HCT116 (cell line): ENCODE measurements at places on chromosomes 3 and 15.
A peak's percentile ranks its signal among the peaks of the same experiment; 100 is the strongest.

GRCh38 chr3:37770938-37771918 is 90.5 kb upstream of the CTDSPL start:
- no peak for DNase-seq

DNA sequence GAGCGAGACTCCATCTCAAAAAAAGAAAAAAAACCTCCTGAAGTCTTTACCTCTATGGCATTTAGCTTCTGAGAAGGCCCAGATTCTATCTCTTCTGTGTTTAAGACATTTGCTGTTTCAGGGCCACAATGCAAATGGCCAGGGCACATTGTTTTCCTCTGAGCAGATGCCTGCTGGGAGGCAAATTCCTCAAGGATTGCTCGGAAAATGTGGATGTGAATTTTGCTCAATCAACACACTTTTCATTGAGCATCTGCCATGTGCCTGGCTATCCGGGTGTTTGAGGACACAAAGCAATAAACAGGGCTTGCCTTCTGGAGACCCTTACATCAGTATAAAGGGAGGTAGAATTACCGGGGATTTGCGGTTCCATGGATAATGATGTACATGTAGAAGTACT is 20.0 kb downstream of the TRIM71 start:
- DNase-seq, result no peak

- no peak for DNase-seq
These were observed 60.2 kb downstream of the TMEM39A start for GRCh38 chr3:119403201-119403600.

DNA sequence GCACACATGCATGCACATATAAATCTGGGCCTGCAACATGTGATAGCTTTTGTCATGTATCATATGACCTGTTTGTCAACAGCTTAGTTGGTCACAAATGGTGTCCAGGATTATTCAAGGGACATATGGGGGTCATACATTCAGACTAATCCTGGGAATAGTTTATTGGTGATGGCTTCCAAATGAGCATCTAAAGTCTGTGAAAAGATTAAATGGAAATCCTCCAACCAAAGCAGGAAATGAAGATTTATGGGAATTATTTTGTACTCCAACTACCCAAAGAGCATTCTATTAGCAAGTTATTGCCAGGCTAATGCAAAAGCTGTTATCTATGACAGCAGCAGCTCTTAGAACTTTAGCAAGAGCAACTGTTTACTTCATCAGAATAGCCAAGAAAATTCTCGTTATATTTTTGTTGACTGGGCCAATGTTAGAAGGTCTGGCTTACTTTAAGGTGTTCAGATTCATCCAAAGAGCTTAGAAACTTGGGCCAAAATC is 7.1 kb downstream of the FSTL1 start:
- no peak for DNase-seq

- no peak for DNase-seq
These were observed 2.3 kb upstream of the CCR8 start for GRCh38 chr3:39327053-39327745.

DNA sequence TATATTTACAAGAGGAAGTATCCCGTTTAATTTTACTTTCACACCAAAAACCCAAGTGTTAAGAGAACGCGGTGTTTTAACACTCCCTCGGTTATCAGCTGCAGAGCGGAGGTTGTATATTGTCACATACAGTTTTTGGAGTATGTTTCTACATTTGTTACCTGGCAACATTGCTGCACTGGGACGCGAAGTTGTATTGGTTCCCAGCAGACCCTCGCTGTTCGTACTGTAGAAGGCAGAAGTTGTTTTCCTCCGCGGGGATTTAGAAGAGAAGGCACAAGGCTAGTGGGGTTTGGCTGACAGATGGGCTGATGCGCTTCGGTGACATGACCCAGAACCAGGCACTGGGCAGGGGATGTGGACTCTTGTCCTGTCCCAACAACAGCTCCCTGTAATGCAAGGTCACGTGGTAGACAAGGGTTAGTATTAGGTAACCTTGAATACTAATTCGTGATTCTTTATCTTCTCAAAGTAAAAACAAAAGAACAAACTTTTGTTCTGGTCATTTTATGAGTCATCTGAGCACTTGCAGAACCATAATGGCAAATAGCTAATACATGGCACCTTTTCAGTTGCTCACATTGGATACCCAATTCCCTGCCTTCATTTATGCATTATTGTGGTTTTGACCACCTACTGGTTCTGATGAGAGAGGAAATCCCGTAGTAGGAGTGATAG is 230.4 kb upstream of the BHLHE40 start:
- no peak for DNase-seq

DNA sequence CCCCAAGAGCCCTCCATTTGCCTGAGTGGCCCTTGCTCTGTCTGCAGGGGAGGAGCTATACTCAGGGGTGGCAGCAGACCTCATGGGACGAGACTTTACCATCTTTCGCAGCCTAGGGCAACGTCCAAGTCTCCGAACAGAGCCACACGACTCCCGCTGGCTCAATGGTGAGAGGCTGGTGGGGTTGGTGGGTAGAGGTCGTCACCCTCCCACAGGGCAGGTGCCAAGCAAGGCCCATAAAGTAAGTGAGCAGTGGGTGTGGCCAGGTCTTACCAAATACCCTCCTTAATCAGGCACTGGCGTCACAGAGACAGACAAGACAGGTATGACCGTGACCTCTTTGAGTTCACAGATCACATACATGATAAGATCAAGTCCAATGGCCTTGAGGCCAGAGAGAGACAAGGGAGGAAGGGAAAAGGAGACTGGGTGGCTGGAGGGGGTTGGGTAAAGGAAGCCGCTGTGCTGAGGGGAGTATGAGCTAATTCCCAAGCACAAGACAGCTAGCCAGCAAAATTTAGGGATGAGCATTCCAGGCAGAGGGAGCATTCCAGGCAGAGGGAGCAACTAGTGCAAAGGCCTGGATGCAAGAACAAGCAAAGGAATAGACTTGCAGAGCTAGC is 2.5 kb downstream of the SEMA3B start:
- no peak for DNase-seq

DNA sequence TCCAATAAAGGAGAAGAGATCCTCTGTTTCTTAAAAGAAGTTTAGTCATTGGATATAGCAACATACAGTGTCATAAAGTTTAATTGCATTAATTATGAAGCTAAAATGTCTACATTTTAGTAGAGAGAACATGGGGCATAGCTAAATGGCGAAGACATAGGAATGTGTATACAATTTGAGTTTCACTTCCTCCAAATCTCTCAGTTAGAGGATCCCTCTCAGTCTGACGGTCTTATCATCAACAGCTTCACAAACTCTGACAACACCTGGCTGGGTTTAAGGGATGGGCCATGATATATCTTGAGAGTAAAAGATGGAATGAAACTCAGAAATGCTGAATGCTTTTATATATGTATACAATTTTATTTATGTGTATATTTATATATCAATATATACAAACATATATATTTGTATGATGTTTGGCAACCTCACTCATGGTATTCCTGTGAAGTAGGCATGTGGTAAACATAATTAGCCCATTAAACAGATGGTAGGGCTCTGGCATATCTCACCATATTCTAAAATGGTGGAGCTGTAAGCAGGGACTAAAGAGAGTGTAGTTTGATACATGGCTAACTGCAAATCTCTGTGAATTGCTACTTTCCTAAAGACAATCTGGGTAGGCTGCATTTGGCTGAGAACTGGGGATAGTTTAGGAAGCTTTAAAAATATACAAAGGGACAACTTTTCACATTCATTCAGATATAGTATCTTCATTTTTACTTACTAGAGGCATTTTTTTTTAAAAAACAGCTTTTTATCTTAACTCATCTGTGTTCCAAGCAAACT is 111.6 kb downstream of the TIGIT start:
- DNase-seq, result no peak

- DNase-seq, result no peak
These were observed 54.5 kb downstream of the CHD2 start for GRCh38 chr15:92954578-92954977.

- DNase-seq, result no peak
These were observed 5.6 kb downstream of the ACAD9 start for GRCh38 chr3:128884992-128885391.

DNA sequence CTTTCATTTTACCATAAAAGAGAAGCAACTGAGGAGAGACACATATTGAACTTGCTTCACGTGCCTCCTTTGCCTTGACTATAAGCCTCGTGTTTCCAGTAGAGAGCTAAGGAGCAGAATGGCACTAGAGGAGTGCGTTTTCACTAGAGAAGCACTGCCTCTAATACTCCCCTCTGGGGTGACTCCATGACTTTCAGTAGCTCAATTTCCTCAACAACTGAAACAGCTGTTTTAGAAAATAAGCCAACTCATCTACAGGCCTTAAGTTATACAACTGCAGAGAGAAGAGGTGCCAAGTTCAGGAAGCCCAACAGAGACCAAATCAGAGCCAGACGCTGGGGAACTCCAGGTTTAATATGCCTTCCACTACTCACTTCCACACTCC is 1.9 kb downstream of the UBP1 start:
- no peak for DNase-seq

DNA sequence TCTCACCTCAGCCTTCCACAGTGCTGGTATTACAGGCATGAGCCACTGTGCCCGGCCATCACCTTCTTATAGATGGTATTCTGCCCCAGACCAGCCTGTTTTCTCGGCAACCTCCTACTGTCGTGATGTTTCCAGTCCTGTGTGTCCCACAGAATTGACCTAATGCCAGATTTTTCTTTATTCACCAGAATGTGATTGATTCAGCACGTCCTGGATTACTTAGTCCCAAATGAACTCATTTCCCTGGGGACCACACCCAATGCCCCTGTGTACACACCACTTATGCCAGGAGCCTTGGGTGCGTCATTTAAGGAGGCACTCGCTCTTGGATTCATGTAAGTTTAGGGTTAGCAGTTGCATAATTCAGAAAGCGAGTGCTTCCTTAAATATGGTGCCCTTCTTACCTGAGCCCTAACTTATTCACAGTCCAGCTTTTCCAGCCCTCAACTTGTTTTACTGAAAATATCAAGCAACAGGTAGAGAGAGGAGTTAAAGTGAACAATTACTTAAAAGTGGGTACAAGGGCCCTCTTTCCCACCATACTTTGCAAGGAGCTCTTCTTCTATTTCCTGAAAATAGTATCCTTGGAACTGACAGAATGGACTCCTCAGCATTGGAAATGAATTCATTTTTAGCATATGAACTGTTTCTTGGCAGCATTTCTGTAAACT is 64.6 kb upstream of the UBE2E1 start:
- peak; percentile 96 for DNase-seq

DNA sequence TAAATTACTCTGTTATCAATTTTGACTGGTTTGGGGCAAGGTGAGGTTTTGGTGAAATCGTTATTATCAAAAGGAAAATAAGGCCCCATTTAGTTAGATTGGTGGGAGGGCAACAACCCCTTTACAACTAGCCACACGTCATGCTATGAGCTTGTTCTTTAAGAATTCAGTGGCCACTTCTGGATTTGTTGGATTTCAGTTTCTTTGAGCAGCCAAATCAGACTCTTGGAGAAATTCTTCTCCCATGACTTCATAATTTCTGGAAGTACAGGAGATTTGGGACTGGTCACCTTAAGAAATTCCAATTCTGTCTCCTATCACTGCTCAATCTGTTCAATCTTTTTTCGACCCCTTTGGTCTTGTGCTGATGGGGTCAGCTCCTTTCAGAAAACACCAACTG is 14.8 kb upstream of the WNT5A start:
- DNase-seq, result no peak

DNA sequence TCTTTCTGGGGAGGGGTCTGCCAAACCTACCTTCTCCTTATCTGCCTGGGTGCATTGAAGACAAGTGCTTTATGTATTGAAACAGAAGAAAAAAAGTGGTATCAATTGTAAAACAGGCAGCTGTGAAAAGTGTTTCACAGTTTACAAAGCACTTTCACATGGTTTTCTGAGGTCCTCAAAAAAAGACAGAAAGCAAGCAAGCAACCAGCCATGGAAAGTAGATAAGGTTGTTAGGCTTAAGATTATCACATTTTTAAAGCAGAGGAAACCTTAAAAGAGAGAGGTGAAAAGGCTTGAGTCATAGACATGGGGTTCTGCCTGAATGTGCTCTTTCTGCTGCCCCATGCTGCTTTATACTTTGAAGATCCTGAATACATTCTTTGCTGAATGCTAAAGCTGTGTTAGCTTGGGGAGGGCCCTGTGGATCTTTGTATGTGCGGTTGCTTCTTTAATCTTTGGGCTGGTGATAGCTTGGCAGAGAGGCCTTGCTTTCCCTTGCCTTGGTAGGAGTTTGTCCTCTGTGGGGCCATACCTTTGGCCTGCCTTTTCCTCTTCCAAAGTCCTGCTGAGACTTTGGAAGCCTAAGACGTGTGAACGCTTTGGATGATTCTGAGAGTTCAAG is 2.6 kb downstream of the SMAD3 start:
- DNase-seq, result no peak

DNA sequence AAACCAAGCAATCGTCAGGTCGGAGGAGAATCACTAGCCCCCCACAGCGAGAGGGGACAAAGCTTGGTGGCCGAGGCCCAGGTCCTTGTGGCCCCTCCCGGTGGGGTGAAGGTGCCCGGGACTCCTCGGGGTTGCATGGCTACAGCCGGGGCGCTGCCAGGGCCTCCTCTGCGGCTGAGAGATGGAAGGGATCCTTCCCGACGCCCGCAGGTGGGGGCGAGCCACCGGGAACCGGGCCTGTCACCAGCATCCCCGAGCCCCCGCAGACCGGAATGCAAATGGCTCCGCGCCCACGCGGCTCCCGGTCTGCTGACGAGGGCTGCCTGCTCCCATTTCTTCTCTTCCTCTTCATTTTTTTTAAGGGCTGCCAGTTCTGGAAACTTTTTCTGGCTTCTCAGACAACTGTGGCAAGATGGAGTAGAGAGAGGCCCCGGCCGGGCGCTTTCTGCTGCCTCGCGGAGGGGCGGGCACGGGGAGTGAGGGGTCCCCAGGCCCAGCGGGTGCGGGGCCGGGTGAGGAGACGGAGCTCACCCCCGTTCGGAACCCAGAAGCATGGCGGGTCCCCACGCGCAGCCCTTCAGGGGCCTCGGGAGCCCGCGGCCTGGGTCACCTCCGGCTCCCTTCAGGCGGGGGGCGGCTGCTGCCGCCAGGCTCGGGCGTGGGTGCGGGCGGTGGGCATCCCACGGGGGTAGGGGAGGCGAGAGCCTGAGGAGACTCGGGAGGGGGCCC is 27.5 kb downstream of the MELTF start:
- no peak for DNase-seq

DNA sequence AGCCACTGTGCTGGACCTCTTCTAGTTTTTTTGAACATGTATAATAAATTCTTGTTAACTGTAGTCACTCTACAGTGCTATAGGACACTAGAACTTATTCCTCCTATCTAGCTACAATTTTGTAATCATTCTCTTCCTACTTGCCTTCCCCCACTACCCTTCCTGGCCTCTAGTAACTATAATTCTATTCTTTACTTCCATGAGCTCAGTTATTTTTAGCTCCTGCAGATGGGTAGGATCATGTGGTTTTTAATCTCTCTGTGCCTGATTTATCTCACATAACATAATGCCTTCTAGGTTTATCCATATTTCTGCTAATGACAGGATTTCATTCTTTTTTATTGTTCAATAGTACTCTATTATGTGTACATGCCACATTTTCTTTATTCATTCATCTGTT is 113.2 kb upstream of the FGF7 start:
- no peak for DNase-seq

DNA sequence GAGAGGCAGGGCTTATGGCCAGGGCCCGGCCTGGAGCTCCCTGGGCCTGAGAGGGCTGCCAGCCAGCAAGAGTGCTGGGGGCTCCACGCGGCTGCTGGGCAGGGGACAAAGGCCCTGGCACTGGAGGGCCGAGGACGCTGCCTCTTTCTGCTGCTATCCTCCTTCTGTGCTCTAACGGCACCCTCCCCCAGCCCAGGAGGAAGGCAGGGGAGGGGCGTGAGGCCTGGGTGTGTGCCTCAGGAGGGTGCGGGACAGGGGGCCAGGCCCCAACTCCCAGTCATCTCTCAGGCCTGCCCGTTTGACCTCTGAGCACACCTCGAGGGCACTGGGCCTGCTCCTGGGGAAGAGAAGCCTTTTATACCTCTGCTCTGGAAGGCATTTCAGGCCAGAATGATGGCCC is 115.5 kb downstream of the ADCY5 start:
- DNase-seq, result no peak
